ENCODE measurements at places on chromosomes 12 and 14.

DNA sequence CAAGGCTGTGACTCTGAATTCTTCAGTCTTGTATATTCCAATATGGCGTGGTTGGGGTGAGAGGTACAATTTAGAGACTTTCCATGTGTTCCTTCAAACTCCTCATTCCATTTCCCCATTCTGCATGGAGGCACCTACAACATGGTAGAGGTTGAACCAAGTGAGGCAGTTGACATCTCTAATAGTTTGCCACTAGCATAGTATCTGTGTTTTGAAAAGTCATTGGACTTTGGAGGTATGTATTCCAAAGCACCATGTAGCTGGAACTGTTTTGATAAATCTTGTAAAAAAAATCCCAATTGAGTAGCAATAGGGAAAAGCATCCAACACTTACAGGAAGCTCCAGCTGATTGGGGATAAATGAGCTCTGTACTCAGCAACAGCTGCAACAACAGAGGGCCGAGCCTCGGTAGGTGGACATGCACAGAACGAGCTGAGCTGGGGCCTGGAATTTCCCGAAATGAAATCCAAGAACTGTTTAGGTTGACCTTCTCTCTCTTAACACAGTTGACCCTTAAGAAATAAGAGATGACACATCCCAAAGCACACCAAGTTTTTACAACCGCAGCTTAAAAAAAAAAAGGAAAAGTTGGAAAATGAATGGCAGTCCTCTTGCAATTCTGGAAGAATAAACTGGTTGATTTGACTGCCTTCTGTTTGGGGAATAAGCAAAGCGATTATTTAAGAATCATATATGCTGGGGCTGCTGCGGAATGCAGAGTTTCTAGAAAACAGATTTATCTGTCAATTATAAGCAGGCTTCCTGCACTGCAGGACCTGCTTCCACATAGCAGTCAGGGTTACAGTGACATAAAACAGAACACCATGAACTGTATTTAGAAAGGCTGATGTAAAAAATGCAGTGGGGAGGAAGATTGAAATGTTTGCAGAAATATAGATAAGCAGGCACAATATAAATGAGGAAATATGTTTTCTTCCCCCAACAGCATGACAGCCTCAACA, 194.6 kb upstream of the KRR1 start:
- DNase-seq = no peak

- no peak for DNase-seq
Observed at GRCh38 chr14:90489916-90490719, 93.3 kb downstream of the CALM1 start.

DNA sequence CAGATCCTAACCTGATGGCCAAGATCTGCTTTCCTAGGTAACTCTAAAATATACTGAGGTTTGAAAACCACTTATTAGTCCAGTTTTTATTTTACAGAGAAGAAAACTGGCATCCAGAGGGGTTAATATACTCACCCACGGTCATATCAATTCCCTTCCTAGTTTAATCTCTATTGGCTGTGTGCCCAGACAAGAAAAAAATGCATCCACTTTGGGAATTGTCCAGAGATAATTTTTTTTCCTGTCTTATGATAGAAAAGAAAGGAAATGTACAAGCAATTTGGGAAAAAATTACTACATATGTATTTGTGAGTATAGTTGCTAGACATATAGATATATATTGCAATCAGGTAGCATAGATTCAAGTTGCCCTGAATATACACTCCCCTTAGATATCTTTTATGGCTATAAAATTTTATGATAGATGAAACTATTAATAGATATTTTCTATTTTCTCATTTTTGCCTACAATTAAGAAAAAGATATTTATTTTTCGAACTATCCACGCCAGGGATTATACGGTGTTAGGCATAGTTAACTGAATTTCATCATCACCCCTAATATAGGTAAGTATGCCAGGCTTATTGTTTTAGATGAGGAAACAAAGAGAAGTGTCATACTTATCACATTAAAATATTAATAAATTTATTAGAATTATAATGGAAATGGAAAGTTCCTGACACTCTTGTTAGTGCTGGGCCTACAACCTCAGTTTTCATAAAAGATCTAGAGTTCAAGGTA, 100.5 kb upstream of the SLC38A2 start:
- no peak for DNase-seq

DNA sequence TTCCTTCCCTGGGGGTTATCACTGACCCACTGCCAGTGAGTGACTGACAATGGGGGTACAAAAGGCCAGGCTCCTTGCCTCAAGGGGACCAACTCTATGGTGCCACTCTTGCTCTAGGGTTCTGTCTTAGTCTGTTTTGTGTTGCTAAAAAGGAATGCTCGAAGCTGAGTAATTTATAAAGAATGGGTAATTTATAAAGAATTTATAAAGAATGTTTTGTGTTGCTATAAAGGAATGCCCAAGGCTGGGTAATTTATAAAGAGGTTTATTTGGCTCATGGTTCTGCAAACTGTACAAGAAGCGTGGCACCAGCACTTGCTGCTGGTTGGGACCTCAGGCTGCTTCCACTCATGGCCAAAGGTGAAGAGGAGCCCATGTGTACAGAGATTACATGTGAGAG, 15.8 kb upstream of the RASSF8 start:
- no peak for DNase-seq

DNA sequence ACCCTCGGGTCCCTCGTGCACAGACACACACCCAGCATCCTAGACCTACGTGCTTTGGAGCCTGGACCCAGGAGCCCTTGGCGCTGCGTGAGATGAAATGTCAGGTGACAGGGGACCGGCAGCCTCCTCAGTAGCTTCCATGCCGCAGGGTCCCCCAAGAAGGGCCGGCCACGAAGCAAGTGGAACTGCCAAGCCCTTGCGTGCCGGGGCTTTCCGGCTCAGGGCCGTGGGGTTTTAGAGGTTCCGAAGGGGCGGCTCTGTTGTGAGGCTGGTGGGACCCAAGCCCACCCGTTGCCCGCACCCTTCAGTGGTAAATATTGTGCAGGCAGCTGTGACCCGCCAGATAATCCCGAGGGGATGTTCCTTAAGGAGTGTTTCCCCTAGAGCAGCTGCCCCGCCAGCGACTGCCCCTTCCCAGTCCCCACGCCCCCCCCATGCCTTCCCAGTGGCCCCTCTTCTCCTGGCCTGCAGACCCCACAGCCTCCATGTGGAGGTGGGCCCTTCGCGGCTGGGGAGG, 133.7 kb downstream of the ADGRD1 start:
- no peak for DNase-seq

GRCh38 chr12:54363618-54364017, 668 bp downstream of the GPR84 start:
- no peak for DNase-seq

GRCh38 chr12:123991372-123991951, 18.4 kb downstream of the ZNF664 start:
- DNase-seq = no peak

DNA sequence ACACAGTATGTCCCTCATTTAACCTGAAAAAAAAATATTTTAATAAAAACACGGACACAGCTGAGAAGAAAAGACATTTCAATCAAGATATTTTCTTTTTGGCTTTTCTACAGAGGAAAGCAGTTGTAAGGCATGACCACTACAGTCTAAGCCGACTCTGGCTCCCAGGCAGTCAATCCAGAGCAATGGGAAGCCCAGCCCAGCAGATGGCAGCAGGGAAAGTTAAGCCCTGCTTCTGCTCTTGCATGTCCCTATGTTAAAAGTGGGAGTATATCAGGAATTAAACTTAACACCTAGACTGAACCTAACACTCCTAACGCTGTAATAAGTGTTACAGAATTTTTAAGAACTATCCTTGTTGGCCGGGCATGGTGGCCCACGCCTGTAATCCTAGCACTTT, 19.5 kb upstream of the HAL start:
- DNase-seq = no peak

GRCh38 chr14:35304812-35305462, 12.8 kb downstream of the PSMA6 start:
- DNase-seq = no peak

GRCh38 chr14:69685218-69685616, 73.8 kb downstream of the SUSD6 start:
- DNase-seq = no peak

DNA sequence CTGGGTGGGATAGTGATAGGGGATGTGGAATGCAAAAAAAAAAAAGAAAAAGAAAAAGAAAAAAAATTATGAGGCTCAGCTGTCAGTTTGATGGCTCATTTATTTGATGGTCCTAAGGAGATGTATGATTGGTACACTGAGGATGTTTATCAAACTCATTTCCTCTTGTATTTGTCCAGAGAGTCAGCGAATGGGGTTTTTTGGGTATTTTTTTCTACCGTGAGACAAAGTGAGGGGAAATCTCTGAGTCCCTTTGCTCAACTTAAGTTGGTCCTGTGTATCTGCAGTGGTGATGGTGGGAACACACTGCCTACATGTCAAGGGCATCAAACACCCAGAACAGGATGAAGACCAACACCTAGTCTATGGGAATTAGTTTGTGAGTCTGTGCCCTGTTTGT, 176.9 kb upstream of the HIF1A start:
- DNase-seq = peak; percentile 31

- peak; percentile 48 for DNase-seq
Observed at GRCh38 chr14:51248016-51248987, 8.3 kb downstream of the TMX1 start.

GRCh38 chr14:60309867-60310552, 61.0 kb downstream of the PPM1A start:
- DNase-seq = no peak

DNA sequence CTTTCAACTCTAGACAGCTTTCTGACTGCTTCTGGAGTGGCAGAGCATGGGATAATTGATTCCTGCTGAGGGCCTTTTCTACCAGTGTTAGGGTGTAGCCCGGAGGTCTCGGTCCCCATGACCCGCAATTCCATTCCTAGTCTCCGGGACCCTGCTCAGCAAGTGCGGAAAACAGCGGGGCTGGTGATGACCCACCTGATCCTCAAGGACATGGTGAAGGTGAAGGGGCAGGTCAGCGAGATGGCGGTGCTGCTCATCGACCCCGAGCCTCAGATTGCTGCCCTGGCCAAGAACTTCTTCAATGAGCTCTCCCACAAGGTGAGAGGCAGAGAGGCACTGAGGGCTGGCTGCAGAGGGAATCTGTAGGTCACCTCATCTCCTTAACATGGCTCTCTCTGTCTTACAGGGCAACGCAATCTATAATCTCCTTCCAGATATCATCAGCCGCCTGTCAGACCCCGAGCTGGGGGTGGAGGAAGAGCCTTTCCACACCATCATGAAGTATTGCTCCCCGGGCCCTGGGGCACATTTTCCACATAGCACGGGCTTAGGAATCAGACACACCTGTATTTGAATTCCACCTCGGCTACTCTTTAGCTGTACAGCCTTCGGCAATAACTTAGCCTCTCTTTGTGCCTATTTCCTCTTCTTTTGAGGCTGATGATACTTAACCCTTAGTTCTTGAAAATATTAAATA, 5.6 kb upstream of the GAPDH start:
- no peak for DNase-seq

DNA sequence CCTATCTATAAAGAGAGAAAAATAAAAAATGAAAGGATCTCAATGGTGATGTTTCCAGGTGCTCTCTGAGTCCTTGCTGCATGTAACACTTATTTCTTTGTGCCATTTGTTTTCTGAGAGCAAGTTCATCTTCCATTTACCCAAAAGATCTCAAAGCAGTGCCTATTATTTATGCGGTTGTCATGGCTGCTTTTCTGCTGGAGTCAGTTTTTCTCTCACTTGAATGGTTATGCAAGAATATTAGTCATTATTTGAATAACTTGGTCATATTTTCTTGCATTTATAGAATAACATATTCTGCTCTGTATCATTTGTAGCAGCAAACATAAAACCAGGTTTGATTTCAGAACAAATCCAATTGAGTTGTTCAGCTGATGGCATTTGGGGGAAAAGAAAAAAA, 141.8 kb upstream of the G2E3 start:
- no peak for DNase-seq

- DNase-seq = no peak
Observed at GRCh38 chr14:72256055-72256454, 323.8 kb downstream of the RGS6 start.

DNA sequence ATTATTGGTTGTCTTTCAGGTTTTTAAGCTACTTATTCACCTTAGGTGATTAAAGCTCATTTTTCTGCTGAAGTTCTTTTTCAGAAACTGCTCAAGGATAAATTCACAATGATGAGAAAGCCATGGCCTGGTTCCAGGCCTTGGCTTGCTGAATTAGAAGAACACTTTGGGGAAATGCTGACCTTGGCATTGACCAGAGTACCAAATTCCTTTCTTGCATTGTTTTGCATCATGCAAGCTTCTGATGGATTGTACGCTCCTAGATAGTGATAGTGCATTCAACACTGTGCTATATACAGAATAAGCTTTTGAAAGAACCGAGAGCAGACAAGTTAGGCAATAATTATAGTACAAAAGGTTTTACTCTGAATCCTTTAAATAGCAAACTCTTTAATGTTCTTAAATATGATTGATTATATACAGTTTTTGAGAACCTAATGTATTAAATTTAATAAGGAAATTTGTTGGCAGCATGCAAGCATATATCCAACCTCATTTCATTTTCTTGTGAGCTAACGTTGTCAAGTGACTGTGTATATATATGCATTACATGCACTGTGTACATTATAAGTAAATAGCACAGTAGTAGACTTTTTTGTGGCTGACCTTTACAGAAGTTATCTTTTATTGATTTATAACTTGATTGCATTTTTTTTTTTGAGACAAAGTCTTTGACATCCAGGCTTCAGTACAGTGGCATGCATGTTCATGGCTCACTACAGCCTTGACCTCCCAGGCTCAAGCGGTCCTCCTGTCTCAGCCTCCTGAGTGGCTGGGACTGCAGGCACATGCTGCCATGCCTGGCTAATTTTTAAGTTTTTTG, 99.2 kb downstream of the DIP2B start:
- no peak for DNase-seq

GRCh38 chr12:71981149-71981548, 42.5 kb downstream of the TPH2 start:
- no peak for DNase-seq

DNA sequence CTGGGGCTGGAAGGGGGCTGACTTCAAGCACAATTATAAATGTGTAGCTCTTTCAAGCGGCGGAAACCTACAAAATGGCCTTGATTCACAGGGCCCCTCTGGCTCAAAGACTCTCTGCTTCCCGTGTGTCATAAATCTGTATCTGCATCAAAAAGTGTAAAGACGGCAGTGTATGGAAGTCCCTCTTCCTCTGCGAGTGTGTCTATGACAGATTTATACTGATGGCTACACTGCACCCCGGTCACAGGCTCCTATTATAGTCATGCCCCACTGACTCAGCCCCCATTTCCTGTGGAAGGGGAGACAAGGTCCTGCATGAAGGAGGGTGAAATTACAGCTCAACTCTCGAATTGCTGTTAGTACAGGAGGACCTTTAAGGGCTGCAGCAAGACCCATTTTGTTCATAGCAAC, 68.6 kb downstream of the HMGA2 start:
- peak; percentile 20 for DNase-seq

All from GM20000 (cell line).